ENCODE measurements at places on chromosomes 6 and 20.

DNA sequence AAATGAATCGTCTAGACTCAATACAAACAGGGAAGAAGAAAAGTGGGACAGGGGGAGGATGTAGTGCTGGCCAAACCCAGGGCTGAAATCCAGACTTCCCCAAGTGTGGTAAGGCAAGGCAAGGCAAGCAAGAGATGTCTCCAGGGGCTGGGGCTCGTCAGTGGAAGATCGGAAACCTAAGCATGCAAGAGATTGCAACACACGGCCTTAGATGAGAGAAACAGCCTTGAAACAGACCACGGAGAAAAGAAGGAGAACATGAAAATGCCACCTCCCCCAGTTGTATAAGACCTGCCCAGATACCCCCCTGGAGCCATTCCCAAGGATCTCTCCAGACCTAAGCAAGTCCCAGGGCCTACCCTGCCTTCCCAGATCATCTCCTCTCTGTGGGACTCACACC is 20.0 kb downstream of the VEGFA start:
- DNase-seq, result no peak

- peak; percentile 65 for DNase-seq
Measured at GRCh38 chr6:33627876-33628275, 6.8 kb downstream of the ITPR3 start.

DNA sequence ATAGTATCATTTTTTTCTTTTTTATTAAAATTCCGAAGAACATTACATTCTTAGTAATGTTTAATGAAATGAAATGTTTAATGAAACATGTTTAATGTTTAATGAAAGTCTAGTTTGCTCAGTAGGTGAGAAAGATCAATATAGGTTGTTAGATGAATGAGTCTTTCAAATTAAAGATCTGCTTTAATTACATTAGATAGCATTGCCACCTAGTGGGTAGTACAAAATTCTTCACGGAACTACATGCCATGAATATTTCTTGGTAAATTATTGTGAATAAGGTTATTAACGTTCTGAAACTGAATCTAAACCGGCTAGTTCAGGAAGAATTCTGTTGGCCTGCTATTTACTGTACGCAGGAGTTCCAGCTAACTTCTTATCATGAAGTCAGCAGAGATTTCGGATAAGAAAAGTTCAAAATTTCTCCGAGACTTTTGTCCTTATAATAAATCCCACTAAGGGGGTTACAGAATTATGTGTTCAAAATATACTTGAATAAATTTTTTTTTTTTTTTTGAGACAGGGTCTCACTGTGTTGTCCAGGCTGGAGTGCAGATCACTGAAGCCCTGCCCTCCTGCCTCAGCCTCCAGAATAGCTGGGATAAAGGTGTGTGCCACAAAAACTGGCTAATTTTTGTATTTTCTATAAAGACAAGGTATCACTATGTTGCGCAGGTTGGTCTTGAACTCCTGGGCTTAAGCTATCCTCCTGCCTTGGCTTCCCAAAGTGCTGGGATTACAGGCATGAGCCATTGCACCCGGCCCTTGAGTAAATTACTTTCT is 7.9 kb upstream of the GMNN start:
- no peak for DNase-seq

DNA sequence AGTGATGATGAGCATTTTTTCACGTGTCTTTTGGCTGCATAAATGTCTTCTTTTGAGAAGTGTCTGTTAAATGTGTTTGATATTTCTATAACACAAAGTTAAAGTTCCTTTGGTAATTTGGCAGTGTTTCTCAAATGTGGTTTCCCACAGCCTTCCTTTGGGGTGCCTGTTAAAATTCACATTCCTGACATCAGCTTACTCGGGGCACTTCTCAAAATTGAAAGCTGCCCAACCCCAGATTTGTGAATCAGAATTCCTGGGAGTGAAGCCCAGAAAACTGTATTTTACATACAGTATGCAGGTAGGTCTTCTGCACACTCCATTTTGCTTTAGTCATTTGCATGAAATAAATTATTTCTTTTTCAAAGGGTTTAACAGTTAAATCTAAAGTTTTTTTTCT is 207.9 kb downstream of the GMPR start:
- no peak for DNase-seq

GRCh38 chr6:141105481-141105880 is 1027.2 kb upstream of the GJE1 start:
- no peak for DNase-seq

DNA sequence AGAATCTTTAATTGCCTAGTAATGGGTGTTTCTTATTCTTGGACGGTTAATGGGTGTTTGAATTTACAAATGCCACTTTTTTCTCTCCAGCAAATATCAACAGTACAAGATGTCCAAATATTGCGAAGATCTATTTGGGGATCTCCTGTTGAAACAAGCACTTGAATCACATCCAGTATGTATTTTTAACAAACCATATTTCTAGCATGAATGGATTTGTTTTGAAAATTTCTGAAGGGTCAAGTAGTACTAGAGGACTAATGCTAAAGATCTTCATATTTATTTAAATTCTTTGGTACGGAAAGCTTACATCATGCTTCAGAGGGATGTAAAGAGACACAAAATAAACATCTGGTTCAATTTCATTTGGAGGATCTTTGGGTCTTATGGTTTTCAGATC is 123.9 kb upstream of the LAMP5 start:
- DNase-seq, result no peak

GRCh38 chr6:155303361-155303870 is 10.9 kb downstream of the TFB1M start:
- DNase-seq, result no peak

GRCh38 chr20:1631309-1632151 is 11.7 kb upstream of the SIRPB1 start:
- DNase-seq, result no peak

DNA sequence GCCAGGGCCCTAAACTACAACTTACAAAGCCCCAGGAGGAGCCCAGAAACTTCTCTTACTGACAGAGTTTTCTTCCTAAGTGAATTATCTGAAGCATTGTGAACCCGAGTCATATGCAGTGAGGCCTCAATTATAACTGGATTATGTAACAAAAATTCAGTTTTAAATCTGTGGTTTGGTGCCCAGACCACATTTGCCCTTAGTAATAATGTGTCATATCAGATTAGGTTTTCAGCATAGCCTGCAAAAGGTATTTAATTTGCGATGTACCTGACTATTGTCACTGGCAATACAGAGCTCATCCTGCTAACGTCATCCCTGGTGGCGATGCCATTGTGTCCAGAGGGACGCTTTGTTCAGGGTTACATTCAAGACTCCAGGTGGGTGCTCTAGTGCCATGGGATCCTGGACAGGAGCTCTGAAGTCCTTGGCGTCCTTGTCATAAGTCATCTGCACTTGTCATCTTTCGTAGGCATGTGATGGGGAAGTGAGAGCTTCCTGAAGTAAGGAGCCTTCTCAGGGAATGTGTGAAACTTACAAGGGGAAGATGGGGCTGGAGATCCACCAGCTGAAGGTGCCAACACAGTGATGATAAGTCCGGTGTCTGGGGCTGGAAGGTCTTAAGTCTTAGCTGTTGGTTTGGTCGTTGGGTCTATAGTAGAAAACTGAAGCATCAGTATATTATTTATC is 65.1 kb downstream of the HIVEP1 start:
- DNase-seq, result no peak

GRCh38 chr6:33583591-33584155 is 3.6 kb upstream of the BAK1 start:
- no peak for DNase-seq

- DNase-seq, result no peak
Measured at GRCh38 chr20:13515796-13516558, 122.8 kb downstream of the TASP1 start.

GRCh38 chr6:108995296-108995695 is 99.3 kb downstream of the SESN1 start:
- no peak for DNase-seq

GRCh38 chr6:168206186-168206585 is 113.4 kb downstream of the DACT2 start:
- no peak for DNase-seq

DNA sequence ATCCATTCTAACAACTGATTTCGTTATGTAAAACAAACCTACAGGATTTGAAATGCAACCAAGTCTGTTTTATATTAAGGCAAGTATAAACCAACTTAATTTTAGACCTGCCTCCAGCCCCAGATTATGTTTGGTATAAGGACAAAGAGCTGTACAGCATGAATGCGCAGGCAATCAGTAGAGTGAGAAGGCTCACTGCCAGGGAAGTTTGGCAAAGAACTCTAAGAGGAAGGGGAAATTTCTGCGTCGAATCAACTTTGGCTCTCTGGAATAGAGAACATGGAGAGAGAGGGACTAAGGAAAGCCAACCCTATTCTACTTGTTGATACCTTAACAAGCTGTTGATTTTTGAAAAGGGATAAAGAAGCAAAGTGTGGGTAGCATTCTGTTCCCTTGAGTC is 96.9 kb upstream of the FOXO3 start:
- no peak for DNase-seq

Data from transverse colon (tissue), 4 donors.